Bone marrow (tissue), 2 donors: ENCODE measurements at places on chromosomes 5 and 9.

- DNase-seq, result no peak
Measured at GRCh38 chr5:67561151-67561932, 364.7 kb upstream of the CD180 start.

DNA sequence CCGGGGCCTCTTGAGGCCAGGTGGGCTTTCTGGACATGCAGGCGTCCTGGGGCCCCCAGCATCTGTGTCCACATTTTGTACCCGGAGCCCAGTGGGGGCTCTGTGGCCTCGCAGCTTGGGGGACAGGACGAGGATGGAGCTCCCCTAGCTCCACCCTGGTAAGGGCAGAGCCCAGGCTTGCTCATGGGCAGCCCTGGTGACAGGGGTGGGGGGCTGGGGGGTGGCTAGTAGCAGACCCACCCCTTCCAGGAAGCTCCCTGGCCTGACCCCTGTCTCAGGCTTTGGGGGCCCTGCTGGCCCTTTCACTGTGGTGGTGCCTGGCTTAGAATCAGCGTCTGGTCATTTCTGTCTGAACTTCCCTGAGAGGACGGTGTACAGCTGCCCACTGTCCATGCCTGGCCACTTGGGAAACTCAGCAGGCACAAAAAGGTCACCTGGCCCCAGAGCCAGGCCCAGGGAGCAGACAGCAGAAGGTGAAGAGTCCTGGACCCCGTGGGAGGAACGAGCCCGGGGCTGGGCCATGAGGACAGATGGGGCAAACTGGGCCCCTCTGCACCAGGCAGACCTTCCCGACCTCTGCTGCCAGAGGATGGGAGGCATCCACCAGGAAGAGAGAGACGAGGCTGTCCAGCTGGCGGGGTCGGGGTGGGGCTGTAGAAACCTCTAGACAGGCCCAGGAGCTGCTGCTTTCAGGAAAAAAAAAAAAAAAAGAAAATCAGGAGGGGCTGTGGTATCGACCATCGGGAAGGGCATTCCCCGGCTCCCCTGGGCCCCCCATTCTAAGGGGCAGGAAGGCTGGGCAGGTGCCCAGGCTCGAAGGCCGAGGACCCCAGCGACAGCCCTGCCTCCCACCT is 52.8 kb downstream of the EXD3 start:
- no peak for DNase-seq

DNA sequence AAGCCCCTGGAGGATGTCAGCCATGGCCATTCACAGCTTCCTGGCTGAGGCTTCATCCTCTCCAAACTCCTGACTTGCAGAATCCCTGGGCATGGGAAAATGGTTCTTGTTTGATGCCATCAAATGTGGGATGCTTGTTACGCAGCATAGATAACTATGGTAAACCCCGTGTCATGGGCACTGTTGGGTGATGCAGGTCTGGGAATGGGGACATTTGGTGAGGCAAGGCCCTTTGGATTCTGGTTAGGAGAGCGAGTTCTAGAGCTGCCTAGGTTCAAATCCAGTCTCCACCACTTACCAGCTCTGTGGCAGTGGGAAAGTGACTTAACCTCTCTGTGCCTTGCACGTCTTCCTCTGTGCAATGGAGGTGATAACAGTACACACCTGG is 41.7 kb upstream of the ANKRD33B start:
- no peak for DNase-seq

GRCh38 chr9:36842560-36843530 is 191.2 kb downstream of the PAX5 start:
- no peak for DNase-seq

DNA sequence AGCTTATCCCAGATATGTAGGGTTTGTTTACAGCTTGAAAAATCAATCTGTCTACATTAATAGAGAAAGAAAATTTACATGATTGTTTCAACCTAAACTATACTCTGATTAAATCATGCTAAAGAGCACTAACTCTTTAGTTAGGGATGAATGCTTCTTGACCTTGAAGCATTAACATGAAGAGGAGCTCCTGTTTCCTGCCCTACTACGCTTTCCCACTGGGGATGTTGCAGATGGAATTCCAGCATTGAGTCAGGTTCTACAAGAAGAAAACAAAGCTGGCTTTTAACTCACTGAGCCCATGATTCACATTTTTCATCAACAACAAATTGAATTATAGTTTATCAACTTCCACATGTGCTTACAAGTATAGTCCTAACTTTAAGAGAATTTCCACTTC is 471.3 kb downstream of the TMEM232 start:
- DNase-seq, result no peak

DNA sequence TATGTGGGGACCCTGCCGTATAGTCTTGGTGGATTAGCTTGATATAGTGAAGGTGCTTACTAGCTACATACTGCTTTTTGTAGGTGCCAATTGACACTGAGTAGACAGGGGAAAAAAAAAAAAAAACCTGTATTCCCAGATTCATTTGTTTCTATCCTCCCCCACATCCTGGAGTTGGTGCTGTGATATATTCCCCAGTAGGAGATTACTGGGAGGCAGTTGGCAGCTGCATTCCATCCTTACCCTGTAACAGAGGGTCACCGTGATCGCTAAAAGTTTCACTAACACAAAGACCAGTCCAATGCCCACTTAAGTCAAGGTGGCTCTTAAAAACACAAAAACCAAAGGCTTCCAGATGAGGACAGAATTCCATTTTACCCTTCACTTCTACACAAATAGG is 27.4 kb upstream of the TOMM5 start:
- DNase-seq, result no peak

DNA sequence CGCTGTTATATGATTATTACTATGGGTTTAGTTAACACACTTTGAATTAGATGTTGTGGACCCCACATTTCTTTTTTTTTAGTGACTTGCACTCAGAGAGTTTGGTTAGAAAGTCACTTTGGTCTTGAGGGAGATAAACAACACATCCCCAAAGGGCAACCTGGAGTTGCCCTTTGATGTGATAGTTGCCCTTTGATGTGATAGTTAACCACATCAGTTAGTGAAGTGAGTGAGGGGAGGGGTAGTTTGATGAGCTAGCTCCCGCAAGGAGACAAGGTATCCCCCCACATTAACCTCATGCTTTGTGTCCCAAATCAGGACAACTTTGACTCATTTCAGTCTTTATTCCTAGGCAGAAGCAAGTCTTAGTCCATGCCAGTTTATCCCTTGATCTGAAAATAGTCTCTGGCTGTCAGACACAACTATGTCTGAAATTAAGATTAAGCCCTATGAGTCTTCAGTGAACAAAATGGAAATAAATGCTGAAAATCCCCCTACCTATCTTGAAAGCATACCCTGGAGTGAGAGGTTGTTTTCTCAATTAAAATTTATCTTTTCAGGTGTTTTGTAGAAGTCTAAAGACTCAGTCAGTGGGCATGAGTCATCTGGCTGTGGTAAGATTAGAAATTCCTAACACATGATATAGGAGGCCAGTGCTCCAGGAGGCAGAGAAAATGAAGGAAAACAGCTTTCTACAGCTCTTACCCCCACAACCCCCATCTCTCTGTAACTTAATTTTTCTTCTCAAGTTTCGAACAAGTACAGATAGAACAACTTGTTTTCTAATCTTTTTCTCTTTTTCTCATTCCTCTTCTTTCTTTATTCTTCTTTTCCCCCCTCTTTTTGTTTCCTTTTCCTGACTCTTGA is 208.9 kb upstream of the DMRTA1 start:
- DNase-seq, result no peak

- no peak for DNase-seq
Measured at GRCh38 chr5:103667068-103667467, 104.5 kb upstream of the NUDT12 start.
